CD4-positive, alpha-beta T cell treated with Interferon gamma for 1 hour (primary cell): ENCODE measurements at places on chromosomes 13 and 19.

- no peak for DNase-seq
Measured at GRCh38 chr13:71148396-71148795, 718.6 kb downstream of the DACH1 start.

DNA sequence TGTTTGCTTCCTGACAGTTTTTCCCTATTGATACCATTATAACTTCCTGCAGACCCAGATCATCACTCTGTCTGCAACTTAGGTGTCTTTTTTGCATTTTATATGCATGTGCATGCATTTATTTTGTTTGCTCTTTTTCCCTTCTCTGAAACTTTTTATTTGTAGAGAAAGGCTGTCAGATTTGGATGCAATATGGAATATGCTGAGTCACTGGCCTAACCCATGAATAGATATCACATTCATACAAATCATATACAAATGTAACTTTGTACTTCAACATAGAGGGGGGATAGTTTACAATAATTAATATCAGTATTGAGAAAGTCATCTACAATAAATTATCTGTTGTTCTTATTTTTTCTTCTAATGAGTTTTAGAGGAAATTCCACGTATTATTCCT, 1465.0 kb downstream of the EFNB2 start:
- DNase-seq, result no peak

DNA sequence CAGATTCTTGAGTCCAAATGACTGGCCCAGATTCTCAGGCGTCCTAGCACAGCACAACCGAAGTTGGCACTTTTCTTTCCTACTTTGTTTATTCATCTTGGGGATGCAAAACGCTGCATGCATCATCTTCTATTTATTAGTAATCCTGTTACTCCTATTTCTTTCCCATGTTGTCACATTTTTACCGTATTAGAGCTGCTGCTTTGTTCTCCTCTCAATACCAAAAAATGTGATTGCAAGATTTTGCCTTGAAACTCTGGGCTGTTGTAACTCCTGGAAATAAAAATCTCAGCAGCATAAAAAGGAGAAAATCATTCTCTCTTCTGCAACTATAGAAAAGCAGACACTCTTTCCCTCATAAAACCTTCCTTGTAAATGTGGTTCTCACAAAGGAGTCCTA, 12.9 kb upstream of the IGSF23 start:
- no peak for DNase-seq

GRCh38 chr19:33416307-33417215, 43.1 kb downstream of the CEBPG start:
- DNase-seq, result peak; percentile 56

DNA sequence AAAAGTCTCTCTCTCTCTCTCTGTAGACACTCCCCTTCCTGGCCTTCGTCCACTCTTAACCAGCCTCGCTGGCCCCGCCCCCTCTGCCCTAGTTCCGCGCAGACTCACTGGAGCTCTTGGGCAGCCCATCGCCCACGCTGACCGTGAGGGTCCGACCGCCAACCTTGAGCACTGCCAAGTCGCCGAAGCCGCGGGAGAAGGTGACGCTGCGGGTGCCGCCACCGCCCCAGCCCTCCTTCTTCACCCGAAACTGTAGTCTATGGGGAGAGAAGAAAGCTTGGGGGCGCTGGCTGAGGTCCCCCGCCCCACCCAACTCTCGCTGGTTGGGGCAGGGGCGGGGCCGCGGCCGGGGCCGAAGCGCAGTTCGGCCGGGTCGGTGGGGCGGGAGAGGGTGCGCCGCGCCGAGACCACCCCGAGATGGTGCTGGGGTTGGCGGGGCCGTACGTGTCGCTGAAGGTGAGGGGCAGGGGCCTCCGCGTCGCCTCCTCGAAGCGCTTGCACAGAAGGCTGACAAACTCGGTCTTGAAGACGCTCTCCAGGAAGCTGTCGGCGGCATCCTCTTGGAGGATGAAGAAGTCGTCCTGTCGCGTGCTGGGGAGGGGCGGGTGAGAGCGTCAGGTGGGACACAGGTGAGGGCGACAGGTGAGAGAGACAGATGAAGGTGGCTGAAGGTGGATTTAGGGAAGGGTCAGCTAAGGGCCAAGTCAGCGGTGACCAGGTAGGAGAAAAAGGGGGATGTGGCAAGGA, 12.6 kb upstream of the ZNF414 start:
- peak; percentile 28 for DNase-seq

DNA sequence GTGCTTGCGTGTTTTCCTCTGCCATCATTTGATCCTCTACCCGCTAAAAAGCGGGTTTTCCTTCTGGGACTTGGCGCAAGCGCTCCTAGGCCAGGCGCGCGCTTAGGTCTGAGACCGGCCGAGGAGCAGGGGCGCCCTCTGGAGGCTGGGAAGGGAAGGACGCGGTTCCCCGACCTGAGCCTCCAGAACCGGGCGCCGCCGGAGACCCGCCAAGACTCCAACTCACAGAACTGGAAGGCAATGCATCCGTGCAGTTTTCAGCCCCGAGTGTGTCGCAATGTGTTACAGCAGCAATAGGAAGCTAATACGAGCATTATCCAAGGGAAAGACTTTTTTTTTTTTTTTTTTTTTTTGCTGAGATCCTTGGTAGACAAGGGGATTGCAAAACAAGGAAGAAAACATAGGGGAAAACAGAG, 190.9 kb downstream of the COL4A1 start:
- no peak for DNase-seq

DNA sequence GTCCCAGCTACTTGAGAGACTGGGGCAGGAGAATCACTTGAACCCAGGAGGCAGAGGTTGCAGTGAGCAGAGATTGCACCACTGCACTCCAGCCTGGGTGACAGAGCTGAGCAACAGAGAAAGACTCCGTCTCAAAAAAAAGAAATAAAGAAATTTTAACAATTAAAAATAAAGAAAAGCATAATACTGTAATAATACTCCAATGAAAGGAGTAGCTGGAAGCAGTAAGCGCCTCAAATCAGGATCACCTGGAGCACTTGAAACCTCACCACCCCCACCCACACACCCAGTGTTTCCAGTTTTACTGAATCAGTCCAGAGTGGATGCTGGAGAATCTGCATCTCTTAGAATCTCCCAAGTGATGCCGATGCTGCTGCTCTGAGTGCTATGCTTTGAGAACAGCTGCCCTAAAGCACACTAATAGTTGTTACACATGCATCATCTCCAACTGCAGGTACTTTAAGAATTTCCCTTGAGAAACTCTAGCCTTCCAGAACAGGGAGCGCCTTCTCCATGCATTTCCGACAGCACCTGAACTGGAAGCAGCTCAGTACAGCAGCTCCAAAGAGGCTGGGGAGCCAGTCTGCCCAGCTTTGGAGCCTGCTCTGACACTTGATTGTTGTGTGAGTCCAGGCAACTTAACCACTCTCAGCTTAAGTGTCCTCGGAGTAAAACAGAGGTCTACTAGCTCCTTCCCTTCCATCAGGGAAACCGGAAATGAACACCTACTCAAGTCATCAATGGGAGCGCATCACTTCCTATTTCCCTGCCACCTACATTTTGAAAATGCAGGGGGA, 2.9 kb downstream of the ABCC4 start:
- no peak for DNase-seq

GRCh38 chr19:49315111-49315510, 9.9 kb downstream of the SLC6A16 start:
- no peak for DNase-seq

GRCh38 chr19:1069009-1069779, 2.2 kb downstream of the ARHGAP45 start:
- DNase-seq, result peak; percentile 85

DNA sequence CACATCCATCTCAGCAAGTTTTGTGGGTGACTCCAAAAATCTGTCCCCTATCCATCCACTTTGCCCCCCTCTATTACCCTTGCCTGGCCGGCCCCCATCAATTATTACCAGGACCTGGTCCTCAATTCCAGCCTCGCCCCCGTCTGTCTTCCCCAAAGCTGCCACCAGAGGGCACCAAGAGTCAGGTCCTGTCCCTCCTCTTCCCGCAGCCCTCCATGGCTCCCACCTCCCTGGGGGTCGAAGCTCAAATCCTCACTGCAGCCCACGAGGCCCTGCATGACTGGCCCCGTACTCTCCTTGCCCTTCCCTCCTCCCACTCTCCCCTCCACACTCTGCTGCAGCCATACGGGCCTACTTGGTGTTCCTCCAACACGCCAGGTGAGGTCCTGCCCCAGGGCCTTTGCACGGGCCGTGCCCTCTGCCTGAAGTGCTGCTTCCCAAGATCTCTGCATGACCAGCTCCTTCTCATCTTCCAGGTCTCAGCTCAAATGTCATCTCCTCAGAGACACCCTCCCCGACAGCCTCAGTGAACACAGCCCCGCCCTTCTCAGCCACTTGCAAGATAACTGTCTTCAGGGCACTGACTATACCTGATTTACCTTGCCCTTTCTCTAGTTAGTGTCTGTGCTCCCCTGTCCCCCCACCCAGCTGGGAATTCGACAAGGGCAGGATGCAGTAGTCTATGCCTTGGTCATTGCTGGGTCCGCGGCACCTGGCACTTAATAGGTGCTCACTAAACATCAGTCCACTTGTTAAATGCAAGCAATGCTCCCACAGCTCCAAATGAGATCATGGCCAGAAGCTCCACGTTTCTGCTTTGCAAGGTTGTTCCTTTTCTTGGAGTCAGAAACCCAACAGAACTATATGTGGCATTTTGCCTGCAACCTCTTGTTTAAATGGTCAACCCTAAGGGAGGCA, 16.8 kb upstream of the SEMA6B start:
- DNase-seq, result peak; percentile 53
